NCI-H526 (cell line): ENCODE measurements at places on chromosomes 7 and 10.

- DNase-seq: no peak
These were observed 307.6 kb downstream of the GFRA1 start for GRCh38 chr10:115965376-115965775.

- no peak for DNase-seq
These were observed 20.2 kb upstream of the TMEM72 start for GRCh38 chr10:44890696-44891563.

GRCh38 chr7:117090791-117091190 is 137.5 kb downstream of the ST7 start:
- DNase-seq: peak; percentile 59

- no peak for DNase-seq
These were observed 488.6 kb upstream of the PODXL start for GRCh38 chr7:132045002-132045401.

DNA sequence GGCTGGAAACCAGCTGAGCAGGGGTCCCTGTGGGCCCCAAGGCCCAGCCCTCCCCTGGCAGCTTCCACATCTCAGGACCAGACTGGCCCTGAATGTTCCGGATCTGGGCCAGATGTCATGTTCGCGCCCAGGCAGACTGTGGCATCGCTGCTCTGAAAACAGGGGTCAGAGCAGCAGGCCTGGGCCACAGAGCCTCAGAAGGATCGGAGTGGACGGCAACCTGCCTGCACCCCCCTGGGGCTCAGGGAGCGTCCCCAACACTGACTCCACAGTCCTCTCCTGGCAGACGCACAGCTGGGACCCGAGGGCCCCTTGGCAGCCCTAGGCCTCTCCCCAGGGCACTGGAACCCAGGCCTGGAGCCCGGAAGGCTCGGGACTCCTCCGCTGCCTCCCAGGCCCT is 91.3 kb upstream of the DNAAF5 start:
- no peak for DNase-seq

DNA sequence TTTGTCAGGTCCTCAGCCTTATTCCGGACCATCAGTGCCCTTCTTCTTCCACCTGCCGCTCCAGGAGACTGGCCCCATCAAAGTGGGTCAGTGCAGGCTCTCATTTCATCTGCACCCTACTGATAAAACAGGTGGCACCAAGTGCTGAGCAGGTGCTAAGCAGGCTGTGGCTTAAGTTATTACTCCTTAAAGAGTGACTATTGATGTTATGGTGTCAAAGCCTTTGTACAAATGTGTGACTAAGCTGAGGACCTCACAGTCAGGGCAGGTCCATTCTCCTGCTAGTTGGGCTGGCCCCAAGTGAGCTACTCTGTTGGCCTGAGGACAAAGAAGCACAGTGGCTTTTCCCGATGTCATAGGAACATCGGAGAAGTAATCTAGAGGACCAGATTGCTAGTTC is 11.2 kb upstream of the CALD1 start:
- no peak for DNase-seq

DNA sequence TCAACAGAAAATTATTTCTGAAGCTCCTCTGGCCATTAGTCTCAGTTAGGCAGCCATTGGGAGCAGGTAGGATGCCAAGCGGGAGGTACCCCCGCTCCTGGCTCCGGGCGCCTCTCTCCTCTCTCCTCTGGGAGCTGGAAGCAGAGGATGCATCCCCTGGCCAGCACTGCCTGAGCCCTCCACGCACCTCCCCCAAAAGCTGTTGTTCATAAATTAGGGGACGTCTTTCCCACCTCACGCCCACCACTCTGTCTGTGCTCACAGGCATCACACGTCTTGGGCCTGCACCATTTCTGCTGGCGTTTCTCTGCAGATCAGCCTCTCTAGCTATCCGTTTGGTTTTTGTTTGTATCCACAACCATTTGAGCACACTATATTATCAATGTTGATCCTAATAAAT is 609.0 kb upstream of the FOXK1 start:
- DNase-seq: no peak
